Uterus (tissue), 4 donors: ENCODE measurements at places on chromosomes 11 and 22. TPM values are rescaled to one million over a fixed set of nuclear protein-coding genes. Genes with fewer than 3 reads are reported as not detected.

Gene CBLIF
- not detected for total RNA-seq

Gene TNNT3
- total RNA-seq: 3.2 TPM

Gene BIK
- total RNA-seq: 0.77 TPM

Gene MMP12
- not detected for total RNA-seq

Gene P2RY2
- total RNA-seq: 2.8 TPM

Gene GLB1L3
- total RNA-seq: 7.2 TPM

Gene SMIM35
- not detected for total RNA-seq

Gene TLCD5
- total RNA-seq: 1.8 TPM

Gene TRPC6
- total RNA-seq: 27.5 TPM

Gene ROBO4
- 29.7 TPM for total RNA-seq

Gene SLC22A9
- total RNA-seq: not detected

Gene MAPK12
- total RNA-seq: 41.4 TPM

Gene IGLL1
- 0.48 TPM for total RNA-seq

Gene DDIAS
- total RNA-seq: 2.2 TPM

Gene SHISA8
- 0.30 TPM for total RNA-seq

Gene SERPING1
- 552 TPM for total RNA-seq

Gene OR9Q2
- total RNA-seq: not detected

Gene PHOX2A
- total RNA-seq: not detected

Gene MUC5AC
- total RNA-seq: not detected
